Naive thymus-derived CD4-positive, alpha-beta T cell (primary cell): ENCODE measurements at places on chromosomes 5 and 9.
A peak's percentile ranks its signal among the peaks of the same experiment; 100 is the strongest.

DNA sequence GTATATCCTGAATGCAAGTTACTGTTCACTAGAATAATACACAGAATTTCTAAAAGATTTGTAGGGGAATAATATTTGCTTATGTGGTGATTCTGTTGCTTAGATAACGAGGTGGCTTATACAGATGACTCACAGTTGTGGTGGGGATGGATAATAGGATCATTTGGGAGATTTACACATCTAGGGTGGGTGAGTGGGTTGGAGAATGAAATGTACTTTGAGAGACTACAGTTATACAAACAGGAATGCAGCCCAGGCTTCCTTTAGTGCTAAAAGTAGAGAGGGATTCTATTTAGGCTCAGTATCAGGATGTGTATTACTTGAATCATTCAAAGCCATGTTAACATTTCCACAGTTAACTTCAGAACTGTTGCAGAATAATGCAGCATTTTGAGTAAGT lies 1.8 kb downstream of the CTXN3 start:
- DNase-seq, result no peak

- DNase-seq, result no peak
Measured at GRCh38 chr9:127258606-127259471, 5.7 kb upstream of the GARNL3 start.

DNA sequence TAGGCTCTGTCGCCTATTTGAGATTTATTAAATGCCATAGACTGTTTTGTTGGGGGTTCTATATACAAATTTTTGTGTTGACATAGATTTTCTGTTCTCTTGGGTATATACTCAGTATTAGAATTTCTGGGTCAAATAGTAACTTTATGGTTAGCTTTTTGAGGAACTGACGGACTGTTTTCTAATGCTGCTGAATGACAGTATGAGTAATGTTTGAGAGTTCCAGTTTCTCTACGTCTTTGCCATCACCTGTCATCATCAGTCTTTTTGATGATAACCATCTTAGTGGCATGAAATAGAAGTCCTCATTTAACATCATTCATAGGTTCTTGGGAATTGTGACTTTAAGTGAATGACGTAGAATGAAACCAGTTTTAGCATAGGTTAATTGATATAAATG lies 60.1 kb downstream of the CCDC171 start:
- no peak for DNase-seq

DNA sequence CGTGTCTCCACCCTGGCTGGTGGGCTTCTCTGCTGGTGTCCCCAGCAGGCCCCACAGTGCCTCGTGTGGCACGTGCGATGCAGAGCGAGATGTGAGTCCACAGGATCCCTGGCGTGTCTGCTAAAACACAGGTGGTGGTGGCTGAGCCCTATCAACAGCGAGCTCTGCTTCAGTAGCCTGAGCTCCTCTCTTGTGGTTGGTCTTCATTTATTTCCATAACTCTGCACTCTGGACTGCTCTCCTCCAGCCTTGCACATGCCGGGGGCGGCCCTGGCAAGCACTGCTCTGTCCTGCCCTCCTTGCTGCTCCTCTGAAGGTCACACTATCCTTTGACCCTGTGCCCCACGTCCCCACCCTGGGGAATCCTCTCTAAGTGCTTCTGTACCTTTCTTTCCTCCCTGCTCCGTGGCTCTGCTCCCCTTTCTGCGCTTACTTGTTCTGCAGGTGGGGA lies 59.2 kb downstream of the NSUN2 start:
- no peak for DNase-seq

GRCh38 chr9:89889865-89890264 lies 285.1 kb downstream of the GADD45G start:
- DNase-seq, result no peak

- no peak for DNase-seq
Measured at GRCh38 chr5:178995341-178995690, 196 bp upstream of the GRM6 start.

- no peak for DNase-seq
Measured at GRCh38 chr5:57334475-57334874, 148.1 kb downstream of the ACTBL2 start.

- peak; percentile 16 for DNase-seq
Measured at GRCh38 chr9:91775011-91775707, 174.9 kb downstream of the ROR2 start.

- no peak for DNase-seq
Measured at GRCh38 chr5:133845271-133845670, 123.2 kb downstream of the C5orf15 start.

GRCh38 chr9:136049491-136050265 lies 45.4 kb downstream of the NACC2 start:
- DNase-seq, result no peak

- no peak for DNase-seq
Measured at GRCh38 chr9:93642961-93643360, 66.6 kb downstream of the PHF2 start.

DNA sequence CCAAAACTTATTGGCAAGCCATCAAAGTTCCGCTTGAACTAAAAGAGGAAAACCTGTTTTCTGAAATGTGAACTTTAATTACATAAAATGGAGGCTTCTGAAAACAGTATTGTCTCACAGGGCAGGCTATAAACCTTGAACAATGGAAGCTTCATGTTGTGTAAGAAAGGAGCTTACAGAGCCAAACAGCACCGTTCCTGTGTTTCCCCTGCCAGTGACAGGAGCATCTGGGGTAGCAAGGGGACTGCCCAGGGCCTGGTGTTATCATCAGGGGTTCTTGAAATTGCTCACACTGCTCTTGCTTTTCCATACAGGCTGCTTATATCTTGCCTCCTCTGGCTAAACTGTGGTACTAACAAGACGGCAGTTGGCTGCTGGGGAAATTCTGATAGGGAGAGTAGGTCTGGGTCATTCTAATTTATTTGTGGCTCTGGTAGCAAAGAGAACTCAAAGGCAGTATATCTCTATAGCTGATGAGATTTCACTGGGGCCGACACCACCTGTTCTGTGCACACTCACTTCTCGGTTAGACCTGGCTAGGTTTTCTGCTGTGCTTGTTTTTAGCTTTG lies 40.4 kb downstream of the BASP1 start:
- DNase-seq, result no peak
